AG08395 (cell line): ENCODE measurements at places on chromosomes 3 and 15.

DNA sequence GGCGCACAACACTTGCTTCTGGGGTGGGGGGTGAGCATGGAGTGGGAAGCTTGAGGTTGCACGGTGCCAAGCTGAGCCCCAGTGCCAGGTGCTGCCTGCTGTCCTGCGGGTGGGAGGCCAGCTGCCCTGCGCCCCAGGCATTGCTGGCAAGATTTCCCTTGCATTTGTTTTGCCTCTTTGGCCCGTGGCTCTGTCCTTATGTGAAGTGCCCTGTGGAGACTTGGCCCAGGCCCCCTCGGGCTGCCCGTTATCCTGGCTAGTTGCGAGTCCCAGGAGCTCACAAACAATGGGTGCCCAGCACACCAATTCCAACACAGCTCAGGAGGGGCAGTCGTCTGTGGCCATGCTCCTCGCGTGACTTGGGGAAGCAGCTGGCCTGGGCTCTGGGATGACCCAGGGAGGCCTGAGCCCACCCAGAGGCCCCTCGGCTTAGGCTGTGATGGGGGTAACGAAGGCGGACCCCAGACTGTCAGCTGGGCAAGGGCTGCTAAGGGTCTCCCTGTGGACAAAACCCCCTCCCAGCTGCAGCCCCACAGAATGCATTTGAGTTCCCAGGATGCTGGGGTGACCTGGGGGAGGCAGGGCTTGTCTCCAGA lies 5.9 kb downstream of the C3orf22 start:
- no peak for DNase-seq

DNA sequence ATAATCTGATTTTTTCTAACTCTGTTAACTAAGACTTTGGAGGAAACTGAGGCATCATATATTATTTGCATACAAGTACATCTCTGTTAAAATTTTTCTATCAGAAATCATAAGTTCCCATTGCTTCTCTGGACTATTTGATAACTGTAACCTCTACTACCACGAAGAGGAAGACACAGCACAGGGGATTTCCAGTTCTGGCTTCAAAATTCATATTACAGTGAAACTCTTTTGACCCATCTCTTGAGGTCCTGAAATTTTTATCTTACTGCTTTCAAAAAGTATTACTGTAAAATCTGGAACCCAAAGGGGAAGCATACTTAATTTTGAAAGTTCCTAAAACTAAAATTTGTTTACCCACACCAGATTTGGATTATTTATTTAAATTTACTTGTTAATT lies 4.2 kb downstream of the PLSCR1 start:
- DNase-seq = no peak

DNA sequence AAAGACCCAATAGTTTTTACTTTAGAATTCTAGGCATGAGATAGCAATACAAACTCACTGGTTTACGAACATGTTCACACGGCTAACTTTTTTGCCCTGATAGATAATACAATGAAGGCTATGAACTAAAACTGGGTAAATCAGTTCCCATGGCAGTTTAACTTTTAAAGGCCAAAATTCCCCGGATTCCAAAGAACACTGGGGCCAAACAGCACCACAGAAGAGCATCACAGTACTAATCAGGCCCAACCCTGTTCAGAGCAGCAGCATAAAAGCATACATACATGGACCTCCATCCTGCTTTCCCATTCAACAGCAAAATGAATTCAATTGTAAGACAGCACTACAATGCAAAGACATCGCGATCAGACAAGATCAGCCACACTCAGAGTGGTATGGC lies 540.3 kb upstream of the CCDC54 start:
- DNase-seq = no peak

- DNase-seq = no peak
Measured at GRCh38 chr3:34013818-34014570, 215.6 kb downstream of the PDCD6IP start.

DNA sequence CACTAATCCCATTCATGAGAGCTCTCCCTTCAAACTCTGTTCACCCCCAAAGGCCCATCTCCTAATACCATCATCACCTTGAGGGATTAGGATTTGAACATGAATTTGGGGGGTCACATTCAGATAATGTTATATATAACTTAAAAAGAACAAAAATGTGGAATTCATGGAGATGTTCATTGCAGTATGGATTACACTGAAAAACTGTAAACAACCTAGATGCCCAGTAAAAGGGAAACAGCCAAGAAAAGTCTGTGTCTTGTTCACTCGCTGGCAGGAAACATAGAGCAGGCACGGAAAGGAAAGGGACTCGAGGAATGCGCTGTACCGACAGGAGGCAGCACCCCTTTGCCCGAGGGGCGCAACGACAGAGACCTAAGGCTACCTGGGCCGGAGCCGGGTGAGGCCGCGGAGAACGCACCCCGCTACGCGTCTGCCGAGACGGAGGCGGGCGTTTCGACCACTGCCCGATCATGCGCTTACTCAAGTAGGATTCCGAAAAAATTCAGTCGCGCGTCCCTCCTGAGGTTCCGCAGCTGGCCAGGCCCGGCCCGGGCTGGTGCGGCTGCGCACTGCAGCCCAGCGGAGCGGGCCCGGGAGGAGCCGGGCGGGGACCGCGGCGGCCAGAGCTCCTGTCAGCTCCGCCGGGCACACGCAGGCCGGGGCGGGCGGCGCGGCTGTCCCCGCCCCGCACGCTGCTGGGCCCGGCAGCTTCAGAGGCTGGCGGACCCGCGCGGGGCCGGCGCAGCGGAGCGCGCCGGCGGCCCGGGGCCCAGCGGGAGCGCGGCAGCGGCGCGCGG lies 862 bp upstream of the MAN2A2 start:
- DNase-seq = peak; percentile 100

GRCh38 chr3:85193565-85193964 lies 234.8 kb downstream of the CADM2 start:
- DNase-seq = no peak

GRCh38 chr15:67781061-67781460 lies 44.2 kb upstream of the SKOR1 start:
- no peak for DNase-seq

DNA sequence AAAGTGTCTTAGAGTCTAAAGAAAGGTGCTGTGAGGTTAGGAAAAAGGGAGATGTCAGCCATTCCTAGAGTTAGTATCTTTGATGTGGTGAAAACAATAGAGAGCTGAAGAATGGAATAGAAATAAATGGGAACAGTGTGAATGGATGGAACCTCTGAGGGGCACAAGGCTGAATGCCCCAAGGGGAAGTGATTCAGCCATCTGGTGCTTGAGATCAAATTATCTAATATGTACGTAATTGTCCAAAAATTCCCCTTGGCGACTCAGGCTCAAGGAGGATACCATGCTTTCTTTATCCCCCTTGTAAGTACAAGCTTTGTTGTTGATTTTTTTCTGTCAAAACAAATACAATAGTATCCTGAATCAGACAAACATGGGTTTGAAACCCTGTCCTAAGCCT lies 361.6 kb downstream of the LSAMP start:
- DNase-seq = no peak

GRCh38 chr15:93614386-93615104 lies 525.5 kb upstream of the RGMA start:
- no peak for DNase-seq

GRCh38 chr3:171013822-171014748 lies 12.4 kb downstream of the SLC2A2 start:
- DNase-seq = no peak

DNA sequence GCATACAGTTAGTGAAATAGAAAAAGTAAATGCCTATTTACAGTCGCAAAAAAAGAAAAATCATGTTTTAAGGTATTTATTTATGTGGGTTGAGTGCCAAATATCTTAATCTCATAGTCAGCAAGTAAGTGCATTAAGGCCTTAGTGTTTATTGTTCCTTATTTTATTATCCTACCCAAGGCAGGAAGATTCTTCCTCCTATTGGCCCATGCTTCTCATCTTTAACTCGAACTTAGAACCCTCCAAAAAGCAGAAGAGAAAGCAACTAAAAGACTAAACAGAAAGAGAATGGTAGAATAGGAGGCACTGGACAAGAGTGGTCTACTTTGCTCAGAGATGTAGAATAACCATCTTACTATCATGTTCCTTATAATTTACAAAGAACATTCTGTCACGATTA lies 7.5 kb downstream of the RFX7 start:
- no peak for DNase-seq

- peak; percentile 80 for DNase-seq
Measured at GRCh38 chr3:111577798-111578685, 17.1 kb downstream of the ZBED2 start.

- DNase-seq = no peak
Measured at GRCh38 chr3:128850544-128850943, 28.9 kb upstream of the ACAD9 start.

- DNase-seq = peak; percentile 75
Measured at GRCh38 chr3:25573386-25574171, 91.1 kb downstream of the TOP2B start.

DNA sequence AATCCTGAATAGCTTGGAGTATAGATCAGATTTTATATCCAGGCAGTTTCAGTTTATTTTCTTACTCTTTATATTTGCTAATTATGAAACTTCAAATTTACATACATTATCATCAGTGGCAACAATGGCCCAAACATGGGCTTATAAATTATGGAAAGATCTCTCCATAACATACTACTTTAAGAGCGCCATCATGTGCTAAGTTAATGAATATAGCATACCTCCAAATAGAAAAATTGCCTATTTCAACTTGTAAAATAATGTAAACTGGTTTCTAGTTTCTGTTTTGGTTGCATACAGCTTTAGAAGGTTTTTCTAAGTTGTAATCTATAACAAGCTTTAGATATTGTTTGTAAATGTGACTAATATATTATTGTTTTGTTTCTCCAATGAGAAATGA lies 531.3 kb upstream of the UBE2E2 start:
- DNase-seq = no peak

GRCh38 chr15:52480990-52481389 lies 47.7 kb downstream of the MYO5A start:
- no peak for DNase-seq

DNA sequence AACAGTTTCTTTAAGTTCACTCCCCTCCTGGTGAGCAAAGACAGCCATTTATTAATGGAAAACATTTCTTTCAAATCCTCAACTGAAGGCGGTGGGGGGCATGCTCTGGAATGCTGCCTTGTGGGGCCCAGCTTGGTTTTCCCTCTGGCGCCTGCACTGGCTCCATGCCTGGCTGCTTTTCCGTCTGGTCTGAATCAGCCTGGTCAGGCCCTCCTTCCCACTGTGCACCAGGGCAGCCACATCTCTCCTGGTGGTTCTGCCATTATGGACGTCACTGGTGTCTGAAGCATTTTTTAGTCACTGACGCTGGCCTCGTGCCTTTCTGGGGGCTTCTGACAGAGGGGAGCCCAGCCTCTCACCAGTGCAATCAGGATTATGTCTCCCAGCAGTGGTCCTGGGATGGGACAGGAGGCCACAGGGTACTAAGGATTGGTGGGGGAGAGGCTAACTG lies 57.6 kb upstream of the APEH start:
- DNase-seq = peak; percentile 78

- DNase-seq = no peak
Measured at GRCh38 chr3:12371525-12372140, 82.8 kb downstream of the PPARG start.

DNA sequence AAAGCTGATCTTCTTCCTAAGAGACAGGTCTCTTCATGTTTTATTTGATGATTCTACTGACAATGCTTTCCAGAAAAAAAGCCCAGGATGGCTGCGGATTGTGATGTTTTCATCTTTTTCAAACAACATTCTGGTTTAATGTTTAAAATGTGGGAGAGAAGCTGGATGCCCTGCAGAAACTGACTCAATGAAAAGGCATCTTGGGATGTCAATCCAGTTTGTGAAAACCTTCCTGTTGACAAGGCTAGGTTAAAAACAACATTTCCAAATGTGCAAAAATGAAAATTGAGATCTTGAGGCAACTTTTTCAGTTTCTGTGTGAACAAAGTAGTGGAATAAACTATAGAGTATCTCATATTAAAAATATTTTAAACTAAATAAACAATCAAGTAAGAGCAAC lies 156.0 kb upstream of the MRPL3 start:
- no peak for DNase-seq

GRCh38 chr15:100920516-100921135 lies 1.5 kb downstream of the LRRK1 start:
- no peak for DNase-seq

DNA sequence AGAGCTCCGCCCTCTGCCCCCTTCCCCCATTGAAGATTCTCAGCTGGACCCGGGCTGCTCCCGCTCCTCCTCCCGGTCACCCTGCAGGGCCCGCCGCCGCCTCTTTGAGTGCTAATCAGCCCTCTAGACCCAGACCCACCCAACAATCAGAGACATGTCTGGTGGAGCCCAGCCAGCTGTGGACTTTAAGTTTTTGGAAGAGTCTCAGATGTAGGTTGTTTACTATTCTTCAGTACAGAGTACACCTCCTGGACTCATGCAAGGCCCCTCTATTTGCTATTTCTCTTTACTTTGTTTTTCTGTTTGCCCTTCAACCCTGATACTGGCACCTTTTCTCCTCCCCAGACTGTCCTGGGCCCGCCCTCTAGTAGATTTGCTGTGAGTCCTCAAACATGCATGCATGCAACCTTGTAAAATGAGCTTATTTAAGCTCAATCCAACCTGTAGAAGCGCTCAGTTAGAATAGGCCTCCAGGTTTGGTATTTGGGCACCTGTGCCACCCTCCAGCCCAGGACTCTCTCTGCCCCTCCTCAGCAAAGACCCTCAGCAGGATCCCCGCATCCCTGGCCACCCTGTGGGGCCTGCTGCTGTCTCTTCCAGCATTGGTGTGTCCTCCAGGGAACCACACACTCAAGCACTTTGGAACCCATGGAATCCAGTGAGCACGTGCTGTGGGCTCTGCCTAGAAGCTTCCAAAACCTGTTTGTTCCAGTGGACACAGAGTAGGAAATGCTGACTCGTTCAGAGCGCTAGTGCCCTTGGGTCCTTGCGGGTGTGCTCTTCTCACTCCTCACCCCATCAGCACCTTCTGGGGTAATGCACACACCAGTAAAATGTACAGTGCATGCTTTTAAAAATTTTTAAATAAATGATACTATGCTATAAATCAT lies 4.6 kb downstream of the PRR23E start:
- no peak for DNase-seq

DNA sequence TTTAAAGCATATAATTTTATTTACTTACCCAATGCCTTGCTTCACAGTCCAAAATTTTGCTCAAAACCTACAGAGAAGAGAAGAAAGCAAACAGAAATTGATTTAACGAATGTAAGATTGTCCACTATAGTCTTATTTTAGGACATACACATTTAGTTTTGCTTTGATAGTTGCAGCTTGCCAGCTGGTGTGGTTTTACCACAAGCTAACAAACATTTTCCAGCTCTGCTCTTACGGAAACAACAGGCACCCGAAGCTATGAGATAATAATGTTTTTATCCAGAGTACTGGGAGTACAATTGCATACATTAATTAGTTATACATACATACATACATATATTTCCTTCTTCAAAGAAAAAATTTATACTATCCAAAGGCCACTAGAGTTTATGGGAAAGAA lies 10.4 kb downstream of the BCL6 start:
- DNase-seq = no peak

DNA sequence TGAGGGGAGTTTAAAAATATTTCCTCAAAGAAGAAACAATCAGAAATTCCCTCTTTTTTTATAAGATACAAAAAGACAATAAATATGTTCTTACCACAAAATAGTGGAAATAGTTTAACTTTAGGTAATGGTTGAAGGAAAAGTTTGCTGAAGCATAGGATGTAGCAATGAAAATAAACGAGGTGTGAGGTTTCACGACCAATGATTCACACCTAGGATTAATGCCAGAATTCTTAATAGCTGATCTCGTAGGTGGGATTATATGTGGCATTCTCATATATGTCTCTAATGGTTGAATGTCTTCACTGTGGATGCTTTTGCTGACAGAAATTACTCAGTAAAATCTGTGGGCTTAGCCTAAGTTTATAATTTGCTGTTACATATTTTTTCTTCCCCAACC lies 467.7 kb downstream of the FGF12 start:
- no peak for DNase-seq

- no peak for DNase-seq
Measured at GRCh38 chr3:71752831-71753700, 589 bp upstream of the GPR27 start.
